GOT3 (cell line): ENCODE measurements at places on chromosomes 2 and 18.

GRCh38 chr2:70128005-70128404 is 40.7 kb downstream of the PCBP1 start:
- no peak for DNase-seq

DNA sequence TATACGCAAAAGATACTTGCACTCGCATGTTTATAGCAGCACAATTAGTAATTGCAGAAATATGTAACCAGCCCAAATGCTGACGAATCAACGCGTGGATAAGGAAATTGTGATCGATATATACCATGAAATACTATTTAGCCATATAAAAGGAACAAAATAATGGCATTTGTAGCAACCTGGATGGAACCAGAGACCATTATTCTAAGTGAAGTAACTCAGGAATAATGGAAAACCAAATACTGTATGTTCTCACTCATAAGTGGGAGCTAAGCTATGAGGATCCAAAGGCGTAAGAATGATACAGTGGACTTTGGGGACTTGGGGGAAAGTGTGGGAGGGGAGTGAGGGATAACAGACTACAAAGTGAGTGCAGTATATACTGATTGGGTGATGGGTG is 1008.0 kb upstream of the CRIM1 start:
- no peak for DNase-seq

GRCh38 chr18:13070460-13070859 is 79.3 kb downstream of the CEP192 start:
- DNase-seq, result no peak

- DNase-seq, result no peak
These were observed 15.6 kb upstream of the GIGYF2 start for GRCh38 chr2:232681527-232681926.

- no peak for DNase-seq
These were observed at the start of gene NCK2 for GRCh38 chr2:105744909-105745853. TSS of gene NCK2 (plus strand) at chr2:105744912. CDS start at chr2:105855064, 110,152 bp downstream.
